ENCODE measurements at places on chromosomes 6 and 20.
A peak's percentile ranks its signal among the peaks of the same experiment; 100 is the strongest.

DNA sequence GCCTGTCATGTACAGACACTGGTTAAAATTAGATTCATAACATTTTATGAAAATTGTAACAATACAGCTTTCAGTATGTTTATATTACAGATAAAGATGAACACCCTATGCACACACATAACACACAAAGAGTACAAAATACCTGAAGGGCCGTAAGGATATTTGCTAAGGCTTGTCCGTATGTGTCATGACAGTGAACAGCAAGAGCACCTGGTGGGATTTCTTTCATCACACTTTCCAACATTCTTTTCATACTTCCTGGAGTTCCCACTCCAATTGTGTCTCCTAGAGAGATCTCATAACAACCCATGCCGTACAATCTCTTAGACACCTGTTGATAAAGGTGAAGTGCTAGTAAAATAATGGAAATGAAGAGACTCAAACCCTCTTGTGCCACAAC lies 83.7 kb downstream of the HMGCLL1 start:
- DNase-seq: no peak

DNA sequence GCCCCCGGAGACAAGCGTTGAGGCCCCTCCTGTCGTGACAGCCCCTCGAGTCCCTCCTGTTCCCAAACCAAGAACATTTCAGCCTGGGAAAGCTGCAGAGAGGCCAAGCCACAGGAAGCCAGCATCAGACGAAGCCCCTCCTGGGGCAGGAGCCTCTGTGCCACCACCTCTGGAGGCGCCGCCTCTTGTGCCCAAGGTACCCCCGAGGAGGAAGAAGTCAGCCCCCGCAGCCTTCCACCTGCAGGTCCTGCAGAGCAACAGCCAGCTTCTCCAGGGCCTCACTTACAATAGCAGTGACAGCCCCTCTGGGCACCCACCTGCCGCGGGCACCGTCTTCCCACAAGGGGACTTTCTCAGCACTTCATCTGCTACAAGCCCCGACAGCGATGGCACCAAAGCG lies 72.4 kb downstream of the SERAC1 start:
- DNase-seq: no peak

GRCh38 chr6:127457456-127458064 lies 1.6 kb downstream of the KIAA0408 start:
- no peak for DNase-seq

- no peak for DNase-seq
These were observed 58.7 kb downstream of the MAP3K4 start for GRCh38 chr6:161050134-161050765.

DNA sequence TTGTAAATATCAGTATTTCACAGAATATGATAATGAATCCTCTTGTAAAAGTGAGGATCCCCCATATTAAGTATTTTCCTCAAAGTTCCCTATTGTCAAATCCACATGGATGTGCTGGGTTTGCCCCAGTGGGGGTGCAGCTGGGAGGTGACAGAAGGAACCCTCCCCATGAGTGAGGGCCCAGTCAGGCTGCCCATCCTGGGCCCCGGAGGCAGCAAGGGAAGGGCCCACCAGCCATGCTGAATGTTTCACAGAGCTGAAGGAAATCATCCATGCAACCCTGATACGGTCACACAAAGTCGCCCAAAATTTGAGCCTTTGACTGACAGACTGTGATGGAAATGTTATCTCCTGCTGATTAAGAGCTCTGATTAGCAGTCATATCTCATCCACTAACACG lies 39.7 kb downstream of the FRMD1 start:
- DNase-seq: no peak

GRCh38 chr20:15235471-15236198 lies 898.2 kb upstream of the FLRT3 start:
- no peak for DNase-seq

DNA sequence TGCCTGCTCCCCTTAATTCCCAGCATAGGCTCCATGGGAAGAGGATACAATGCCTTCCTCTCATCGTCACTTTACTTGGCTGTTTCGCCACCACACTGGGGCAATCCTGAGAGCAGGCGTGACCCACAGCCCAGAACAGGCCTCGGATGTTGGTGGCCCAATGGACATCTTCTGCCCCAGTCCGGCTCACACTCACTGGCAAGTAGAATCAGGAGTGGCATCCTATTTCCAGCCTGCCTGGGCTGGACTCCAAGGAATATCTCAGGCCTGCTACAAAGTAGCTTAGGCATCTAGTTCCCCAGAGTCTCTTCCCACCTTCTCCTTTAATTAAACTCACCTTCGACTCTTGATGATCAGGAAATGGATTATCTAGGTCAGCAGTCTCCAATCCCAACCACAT lies 110.5 kb downstream of the LRFN2 start:
- no peak for DNase-seq

- no peak for DNase-seq
These were observed 3.3 kb upstream of the APMAP start for GRCh38 chr20:24995741-24996448.

DNA sequence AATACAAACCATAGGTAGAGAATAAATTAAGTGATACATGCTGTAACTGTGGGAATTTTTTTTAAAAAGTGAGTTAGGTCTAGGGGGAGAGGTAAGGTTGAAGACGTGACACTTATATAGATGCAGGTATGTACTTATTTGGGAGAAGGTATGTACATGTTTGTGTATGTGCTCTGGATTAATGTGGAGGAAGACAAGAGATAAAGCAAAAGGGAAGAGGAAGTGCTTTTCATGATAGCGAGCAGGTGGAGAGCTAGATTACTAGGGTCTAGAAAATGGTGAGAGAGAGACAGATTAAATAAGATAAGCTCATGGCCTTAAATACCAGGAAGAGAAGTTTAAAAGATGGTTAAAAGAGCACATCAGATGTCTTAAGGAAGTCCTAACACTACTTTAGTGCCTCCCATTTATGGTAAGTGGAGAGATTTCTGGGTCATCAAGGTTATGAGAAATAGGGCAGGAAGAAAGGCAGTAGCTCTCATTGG lies 92.5 kb downstream of the MAN1A1 start:
- DNase-seq: no peak

- DNase-seq: peak; percentile 40
These were observed 41.8 kb upstream of the LAMA4 start for GRCh38 chr6:112296122-112296521.

DNA sequence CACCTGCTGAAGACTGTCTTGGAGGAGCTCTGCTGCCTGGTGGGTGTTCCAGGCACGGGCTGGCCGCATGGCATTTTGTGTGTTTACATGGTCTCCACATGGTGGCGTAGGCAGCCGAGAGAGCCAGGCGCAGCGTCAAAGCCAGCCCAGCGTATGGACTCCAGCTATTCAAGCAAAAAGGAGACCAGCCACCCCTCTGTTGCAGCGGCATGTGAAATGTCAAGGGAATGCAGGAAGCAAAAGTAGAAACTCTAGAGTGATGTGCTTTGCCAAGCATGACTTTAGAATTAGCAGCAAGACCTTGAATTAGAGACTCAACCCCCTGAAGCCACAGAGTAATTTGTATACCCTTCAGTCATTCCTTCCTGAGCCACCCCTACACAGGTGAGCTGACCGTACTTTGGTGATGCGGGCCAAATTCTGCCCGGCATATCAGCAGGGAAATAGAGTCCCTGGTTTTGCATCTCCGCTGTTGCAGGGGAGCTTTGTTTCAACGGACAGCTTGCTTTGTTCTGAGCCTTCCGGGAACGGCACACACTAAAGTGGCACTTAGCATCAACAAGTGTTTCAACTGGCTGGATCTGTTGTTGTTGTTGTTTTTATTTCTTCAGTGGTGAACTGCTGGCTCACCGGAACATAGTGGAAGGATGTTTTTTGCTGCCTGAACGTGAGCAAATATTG lies 48.5 kb downstream of the FNDC1 start:
- DNase-seq: no peak

- no peak for DNase-seq
These were observed 16.4 kb downstream of the BMP6 start for GRCh38 chr6:7742223-7742785.

- no peak for DNase-seq
These were observed 28.4 kb downstream of the ATP9A start for GRCh38 chr20:51739722-51740249.

- DNase-seq: peak; percentile 59
These were observed 159.3 kb upstream of the CENPW start for GRCh38 chr6:126180585-126180984.

DNA sequence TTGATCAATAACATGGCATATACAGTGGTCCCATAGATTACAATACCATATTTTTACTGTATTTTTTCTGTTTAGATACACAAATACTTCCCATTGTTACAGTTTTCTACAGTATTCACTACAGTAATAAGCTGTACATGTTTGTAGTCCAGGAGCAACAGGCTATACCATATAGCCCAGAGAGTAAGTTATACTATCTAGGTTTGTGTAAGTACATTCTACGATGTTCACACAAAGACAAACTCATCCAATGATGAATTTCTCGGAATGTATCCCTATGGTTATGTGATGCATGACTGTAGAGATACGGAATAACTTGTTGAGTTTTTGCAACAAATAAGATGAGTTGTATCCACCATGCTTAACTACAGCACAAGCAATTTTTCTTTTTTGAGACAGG lies 3.6 kb upstream of the MYO6 start:
- no peak for DNase-seq

- DNase-seq: no peak
These were observed 64.5 kb downstream of the REPS1 start for GRCh38 chr6:138923561-138923960.

- DNase-seq: no peak
These were observed 373.9 kb upstream of the SYNCRIP start for GRCh38 chr6:86016567-86016966.

DNA sequence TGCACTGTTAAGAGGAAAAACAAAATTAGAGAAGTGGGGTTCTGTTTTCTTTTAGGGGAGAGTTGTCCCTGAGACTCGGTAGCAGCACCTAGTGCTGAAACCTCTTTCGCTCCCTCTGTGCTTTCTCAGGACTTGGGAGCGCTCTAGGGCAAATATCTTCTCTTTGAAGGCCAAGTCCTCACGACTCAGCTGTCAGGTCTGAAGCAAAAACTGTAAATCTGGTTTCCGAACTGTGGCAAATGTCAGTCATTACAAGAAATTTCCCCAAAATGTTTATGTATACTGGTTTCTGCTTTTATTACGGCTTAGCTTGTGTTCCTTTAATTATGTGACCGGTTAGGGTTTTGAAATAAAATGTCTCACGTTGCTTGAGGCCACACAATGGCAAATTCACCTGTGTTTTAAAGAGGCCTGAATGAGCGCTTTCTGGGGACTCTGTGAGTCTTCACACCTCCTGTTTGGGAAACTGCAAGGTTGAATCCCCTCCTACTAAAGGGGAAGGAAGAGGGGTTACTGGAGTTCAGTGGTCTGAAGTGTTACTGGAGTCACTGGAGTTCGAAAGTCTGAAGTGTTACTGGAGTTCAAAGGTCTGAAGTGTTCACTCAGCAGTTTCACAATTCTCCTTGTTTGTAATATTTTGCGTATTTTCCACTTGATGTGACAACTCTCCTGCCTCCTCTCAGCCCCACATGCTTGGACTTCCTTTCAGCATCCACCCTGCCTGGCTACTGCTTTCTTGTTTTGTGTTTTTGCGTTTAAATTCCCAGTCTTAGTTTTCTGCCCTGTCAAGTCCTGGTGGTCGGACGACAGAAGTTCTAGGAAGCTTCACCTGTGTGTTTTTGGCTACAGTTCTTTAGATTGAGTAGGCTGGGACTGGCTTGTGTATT lies 1.6 kb downstream of the SMPDL3A start:
- no peak for DNase-seq

- DNase-seq: peak; percentile 47
These were observed 130.7 kb downstream of the UTRN start for GRCh38 chr6:144415835-144416237.

DNA sequence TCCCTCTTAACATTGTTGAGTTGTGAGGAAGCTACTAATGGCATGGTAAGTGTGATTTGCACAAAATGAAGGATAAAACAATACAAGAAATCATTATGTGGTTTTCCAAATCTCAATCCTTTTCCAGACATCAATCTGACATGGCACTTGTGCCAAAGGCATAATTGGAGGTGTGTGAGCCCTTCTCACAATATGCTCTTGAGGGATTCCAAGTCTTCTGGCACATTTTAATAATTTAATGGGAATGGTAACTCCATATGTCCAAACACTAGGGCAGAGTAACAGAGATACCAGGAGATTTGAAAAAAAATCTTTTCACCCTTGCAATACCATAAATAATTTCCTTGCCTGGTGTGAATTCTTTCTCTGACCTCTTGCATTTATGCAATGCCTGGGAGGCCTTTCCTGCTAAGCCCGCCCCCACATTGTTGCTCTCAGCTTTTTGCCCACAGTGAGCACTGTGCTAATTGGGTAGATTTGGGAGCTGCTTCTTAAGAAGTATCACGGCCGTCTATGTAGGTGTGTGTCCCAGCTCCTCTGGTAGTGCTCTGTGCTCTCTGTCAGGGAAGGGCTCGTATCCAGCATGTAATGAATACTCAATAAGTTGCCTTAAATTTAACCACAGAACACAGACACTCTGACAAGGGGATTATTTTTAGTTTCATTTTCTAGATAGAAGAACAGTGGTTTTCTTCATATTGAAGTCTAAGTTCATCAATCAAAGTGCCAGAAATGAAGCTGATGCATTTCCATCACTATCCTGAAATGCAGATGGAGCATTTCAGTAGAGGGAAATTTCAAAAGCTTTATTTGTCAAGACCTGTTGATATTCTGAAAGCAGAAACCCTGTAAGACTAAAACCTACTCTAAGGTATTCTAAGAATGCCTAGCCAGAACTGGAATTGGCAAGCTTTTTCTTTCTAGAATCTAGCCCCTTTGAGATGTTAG lies 54.4 kb upstream of the CEP85L start:
- DNase-seq: peak; percentile 73

GRCh38 chr6:136586295-136586694 lies 36.1 kb upstream of the MAP7 start:
- no peak for DNase-seq

GRCh38 chr6:148818939-148819575 lies 72.2 kb downstream of the UST start:
- DNase-seq: no peak

DNA sequence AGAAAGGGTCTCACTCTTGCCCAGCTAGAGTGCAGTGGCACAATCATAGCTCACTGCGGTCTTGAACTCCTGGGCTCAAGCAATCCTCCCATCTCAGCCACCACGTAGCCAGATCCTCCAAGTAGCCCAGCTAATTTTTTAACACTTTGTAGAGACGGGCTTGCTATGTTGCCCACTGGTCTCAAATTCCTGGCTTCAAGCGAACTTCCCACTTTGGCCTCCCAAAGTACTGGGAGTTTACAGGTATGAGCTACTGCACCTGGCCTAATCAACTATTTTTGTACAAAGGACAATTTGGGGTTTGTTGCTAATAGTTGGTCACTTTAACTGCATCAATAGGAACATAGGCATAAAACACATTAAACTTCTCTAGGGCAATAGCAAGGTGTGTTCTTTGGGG lies 29.9 kb upstream of the SYNCRIP start:
- DNase-seq: no peak

GRCh38 chr6:151551223-151551857 lies 57.5 kb downstream of the CCDC170 start:
- DNase-seq: no peak

- DNase-seq: no peak
These were observed 48.1 kb downstream of the NOL4L start for GRCh38 chr20:32536851-32537656.

Measured in HS-27A (cell line).